Thoracic aorta (tissue), 2 donors: ENCODE measurements at places on chromosomes 1 and 21. TPM values are rescaled to one million over a fixed set of nuclear protein-coding genes. Genes with fewer than 3 reads are reported as not detected.

DNA sequence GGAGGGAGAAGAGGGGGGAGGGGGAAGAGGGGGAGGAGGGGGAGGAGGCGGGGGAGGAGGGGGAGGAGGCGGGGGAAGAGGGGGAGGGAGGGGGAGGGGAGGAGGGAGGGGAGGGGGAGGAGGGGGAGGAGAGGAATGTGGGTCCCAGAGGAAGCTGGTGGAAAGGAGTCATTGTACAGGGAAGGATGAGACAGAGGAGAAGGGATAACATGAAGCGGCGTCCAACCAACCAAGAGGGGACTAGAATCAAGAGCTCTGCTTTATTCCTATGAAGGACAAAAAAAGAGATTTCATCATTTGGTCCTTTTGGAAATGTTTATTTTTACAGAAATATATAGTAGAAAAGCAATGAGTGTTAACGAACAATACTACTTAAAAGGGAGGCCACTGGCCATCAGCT lies 24.5 kb downstream of the COA6 start:
- DNase-seq = no peak

DNA sequence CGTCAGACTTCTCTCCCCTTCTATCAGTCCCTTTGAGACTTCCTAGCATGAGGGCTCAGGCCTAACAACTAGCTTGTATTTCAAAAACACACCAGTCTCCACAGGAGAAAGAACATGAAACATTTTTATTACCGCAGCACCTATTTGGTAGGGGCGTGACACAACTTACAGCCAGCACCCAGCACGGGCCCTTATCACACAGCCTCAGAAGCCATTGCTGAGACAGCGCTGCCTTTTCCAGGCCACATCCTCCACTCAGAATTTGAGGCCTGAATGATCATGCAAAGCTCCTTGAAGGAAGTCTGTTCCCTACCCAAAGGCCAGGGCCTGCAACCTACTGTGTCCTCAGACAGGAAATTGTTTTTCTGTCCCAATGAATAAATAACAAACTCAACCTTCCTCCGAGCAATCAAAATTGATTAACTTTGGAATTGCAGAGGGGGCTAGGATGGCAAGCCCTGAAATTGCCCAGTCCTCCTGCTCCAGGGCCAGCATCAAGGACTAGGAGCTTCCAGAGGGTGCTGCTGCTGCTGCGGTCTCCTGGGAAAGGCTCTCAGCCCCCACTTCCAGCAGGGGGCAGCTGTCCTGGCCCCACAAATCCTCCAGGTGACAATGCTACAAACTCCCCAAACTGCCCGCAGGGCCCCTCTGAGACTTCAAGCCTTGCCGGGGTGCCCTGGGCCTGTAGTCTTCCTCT lies 94.3 kb upstream of the GALNT2 start:
- no peak for DNase-seq

- DNase-seq = no peak
These were observed 481.3 kb downstream of the CAMTA1 start for GRCh38 chr1:7266561-7266960.

- no peak for DNase-seq
These were observed 282.2 kb downstream of the RRAGC start for GRCh38 chr1:38577385-38577784.

DNA sequence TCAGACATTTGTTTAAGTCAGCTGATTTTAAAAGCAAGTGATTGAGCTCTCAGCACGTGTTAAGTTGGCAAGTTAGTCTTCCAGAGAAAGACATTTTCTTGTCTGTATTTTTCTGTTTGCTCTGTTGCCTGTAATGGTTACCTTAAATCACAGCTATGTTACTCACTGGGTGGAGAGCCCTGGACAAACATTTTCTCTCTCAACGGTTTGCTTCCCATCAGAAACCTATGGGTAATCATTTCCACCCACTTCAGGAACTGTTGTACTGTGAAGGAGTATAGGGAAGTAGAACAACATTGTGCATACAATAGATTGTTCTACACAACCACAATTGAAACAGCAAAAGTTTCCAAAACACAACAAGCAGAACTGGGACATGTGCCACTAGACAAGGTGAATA lies 113.9 kb upstream of the DPT start:
- no peak for DNase-seq

Gene KRTAP19-1
- not detected for total RNA-seq

Gene KLHDC9
- 8.6 TPM for total RNA-seq

Gene S100PBP
- 44.3 TPM for total RNA-seq

Gene SLC6A17
- 0.14 TPM for total RNA-seq

Gene HSPA13
- total RNA-seq = 27.6 TPM
